ENCODE measurements at places on chromosomes 7 and 10.

DNA sequence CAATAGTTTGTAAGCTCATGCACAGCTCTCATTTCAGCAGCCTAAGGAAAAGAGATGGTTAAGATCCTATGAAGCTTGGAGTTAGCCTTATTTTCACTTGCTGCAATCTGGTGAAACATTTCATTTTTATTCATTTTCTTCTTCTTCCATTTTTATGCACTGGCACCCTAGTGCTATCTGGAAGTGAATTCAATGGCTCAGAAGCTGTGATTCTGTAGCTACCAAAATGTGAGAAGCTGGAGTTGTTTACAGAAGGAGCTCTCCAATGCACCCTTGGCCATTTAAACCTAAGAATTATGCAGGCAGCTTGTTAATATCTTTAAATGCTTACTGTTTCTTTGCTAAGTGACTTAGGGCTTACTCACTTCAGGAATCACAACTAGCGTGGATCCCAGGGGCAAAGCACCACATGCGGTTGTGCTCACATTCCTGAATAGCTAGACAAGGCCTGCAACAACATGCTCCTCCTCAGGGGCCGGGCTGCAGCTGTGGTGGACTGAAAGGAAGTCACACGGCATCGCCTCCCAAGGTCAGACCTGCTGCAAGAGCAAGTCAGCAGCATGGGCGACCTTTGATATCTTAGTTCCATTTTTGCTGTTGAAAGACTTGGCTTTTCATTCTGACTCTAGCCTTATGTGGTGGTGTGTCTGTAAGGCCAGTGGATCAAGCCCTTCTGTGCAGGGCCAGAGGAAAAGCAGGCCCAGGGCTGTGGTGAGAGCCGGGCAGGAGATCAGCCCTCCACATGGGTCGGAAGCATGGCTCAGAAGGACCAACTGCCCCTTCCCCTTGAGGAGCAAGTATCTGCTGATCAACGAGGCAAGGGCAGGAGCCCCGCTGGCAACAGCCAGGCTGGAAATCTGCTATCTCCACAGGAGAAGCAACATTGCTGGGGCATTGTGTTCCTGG is 91.9 kb upstream of the MBL2 start:
- no peak for DNase-seq

DNA sequence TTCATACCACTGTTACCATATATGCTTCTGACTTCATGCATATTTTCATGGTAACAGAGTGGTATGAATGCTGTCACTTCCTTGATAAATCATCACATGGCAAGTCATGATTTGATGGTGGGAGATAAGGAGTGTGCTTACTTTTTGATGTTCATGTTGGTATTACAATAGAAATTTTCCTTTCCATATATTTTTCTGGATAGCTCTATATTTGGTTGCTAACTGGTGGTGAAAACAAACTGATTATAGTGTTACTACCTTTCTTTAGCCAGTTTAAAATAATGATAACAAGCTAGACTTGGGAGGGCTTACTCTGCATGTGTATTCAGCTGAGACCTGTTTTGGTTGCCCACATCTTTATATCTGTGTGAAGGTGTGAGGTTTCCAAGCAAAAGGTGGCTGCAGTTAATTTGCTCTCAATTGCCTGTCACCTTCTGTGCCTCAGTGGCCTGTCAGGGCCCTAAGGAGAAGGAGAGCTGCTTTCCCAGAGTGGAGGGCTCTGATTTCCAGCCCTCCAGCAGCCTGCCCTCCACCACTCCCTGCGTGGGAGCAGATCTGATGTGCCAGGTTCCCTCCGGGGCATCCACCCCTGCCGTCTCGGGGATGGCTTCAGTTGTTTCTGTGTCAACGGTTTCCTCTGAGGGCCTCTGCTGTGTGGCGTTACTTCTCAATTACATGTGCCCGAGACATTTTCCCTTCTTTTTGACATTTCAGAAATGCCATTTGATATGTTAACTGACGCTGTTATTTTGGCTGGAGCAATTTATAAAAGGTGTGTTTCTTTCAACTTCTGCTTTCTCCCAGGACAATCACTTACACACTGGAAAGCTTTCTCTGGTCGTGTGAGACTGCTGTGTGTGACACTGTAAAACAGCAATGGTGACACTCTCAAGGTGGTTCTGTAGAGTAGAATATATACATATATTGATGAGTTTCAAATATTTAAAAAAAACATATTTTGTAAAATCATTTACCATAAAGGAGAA is 107.7 kb upstream of the KLF6 start:
- DNase-seq: no peak

DNA sequence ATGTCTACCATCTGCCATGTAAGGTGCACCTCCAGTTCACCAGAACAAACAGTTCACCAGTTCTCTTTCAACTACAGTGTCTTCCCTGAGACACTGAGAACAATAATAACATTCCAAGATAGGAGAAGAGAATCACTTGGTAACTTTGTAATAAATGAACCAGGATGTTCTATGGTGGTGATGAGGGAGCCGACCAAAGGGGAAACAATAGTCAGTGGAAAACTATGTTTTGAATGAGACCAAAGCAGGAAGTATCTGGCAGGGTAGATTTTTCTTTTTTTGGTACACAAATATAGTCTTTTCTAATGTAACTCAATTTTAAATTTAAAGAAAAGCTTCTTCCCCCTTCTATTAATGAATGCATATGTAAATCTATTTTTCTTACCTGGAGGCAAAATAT is 20.0 kb downstream of the HYAL4 start:
- DNase-seq: no peak

GRCh38 chr10:94225589-94225988 is 137.2 kb downstream of the NOC3L start:
- no peak for DNase-seq

- DNase-seq: no peak
These were observed 257.6 kb downstream of the GATA3 start for GRCh38 chr10:8312079-8312478.

DNA sequence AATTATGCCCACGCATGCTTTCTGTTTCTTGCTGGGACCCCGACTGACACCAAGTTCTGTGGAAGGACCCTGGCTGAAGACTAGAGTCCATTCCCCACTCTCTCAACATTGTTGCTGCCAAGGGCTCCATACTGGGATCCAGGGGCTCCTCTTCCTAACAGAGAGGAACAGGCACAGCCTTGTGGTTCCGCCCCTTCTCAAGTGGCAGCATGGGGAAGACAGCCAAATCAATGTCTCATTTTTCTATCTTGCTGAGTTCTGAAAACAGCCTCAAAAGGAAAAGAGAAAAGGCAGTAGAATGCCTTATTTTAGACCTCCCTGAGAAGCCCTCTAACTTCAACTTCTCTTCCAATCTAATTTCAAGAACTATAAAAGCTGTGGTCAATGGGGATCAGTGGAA is 23.7 kb upstream of the LAMB1 start:
- DNase-seq: no peak

DNA sequence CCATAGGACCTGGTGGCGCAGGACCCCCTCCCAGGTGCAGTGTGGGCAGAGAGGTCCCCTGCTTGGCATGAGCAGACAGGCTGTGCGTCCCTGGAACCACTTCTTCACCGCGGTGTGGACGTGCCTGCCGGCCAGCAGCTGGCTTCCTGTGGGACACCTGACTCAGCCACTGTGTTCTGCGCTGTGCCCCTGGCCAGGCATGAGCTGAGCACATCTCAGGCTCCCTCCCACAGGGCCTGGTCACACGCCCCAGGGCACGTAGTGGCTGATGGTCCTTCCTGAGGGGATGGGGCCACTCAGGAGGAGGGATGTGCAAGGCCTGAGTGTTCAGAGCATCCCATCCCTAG is 3.5 kb upstream of the DEPP1 start:
- DNase-seq: no peak

DNA sequence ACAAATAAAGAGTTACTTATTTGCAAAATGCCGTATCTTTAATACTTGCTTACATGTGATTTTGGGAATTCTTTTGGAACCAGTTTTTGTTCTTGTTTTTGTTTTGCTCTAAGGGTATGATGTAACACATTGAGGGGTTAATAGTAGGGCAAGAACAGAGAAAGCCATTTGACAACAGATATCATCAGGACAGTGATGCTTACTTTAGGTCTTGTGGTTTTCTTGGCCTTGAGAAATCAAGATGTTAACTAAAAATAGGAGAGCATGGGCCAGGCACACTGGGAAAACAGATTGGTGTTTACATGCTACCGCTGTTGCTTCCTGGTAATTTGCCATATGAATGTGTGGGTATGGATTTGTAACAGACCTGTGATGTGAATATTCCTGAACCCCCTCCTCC is 3.7 kb downstream of the SAMD8 start:
- DNase-seq: no peak

DNA sequence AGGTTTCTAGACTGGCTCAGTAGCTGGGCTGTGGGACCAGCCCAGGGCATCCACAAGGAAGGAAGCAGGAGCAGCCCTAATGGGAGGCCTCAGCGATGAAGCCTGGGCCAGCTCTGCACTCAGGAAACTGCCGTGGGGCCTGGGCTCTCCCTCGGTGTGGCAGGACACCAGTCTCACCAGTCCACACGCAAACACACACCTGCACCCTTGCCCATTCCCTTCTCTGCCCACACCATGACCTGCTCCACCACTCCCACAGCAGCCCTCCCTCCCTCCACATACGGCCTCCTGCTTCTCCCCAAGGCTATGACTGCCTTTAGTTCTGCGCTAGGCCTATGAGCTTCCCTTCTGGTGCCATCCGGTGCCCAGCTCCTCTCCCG is 7.1 kb downstream of the FGF8 start:
- DNase-seq: no peak

DNA sequence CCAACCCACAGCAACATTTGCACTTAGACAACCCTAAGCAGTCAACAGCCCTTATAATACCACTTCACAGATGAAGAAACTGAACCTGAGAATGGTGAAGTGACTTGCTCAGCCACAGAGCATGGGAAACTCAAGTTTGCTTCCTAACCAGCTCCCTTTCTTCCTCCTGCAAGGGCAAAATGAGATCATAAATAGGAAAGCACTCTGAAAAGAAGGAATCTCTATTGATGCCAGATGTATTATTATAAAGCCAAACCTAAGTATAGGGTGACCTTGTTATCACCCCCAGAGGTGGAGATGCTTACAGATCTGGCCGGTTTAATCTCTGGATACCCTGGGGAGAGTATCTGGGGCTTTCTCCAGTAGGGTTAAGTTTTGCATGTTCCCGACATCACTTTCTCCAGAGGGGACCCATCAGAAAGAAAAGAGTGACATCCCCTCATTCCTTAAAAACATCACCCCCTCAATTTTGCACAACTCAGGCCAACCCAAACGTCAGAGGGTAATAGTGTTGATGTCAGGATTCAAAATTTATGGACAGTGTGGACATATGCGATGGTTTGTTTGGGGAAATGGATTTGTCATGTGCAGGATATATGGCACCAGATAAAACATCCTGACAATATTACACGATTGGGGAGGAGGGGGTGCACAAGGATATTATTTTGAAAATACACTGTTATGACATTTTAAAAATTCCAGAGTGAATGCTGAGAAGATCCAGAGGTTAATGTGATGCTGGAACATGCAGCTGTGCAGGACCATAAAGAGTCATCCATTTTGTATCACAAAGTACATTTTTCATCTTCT is 24.0 kb upstream of the XPNPEP1 start:
- no peak for DNase-seq

DNA sequence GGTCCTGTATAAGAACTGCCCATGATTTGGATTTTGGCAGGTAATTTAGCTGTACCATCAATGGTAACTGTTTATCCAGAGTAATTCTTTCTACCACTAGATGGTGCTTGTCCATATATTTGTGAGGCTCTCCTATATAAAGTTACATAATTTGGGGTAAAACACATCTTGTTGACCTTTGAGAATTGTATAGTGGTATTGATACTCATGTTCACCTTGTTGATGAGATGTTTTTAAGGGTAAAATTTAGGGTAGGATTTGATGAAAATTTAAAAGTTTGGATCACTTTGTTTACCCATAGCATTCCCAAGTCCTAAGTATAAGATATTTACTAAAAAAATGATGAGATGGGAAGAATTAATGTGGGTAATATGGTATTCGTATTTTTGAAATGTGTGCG is 31.6 kb downstream of the ST7 start:
- no peak for DNase-seq

DNA sequence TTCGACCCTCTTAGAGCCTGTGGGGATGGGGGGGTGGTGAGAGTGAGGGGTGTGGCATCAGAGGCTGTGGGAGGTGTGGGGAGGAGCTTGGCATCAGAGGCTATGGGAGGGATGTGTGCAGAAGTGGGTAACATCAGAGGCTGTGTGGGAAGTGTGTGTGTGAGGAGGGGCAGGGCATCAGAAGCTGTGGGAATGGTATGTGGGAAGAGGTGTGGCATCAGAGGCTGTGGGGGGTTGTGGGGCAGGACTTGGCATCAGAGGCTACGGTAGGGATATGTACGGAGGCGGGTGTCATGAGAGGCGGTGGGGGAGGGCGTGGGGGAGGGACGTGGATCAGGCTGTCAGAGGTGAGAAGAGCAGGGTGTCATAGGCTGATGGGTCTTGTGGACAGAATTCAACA is 97.4 kb downstream of the SEC23IP start:
- no peak for DNase-seq

DNA sequence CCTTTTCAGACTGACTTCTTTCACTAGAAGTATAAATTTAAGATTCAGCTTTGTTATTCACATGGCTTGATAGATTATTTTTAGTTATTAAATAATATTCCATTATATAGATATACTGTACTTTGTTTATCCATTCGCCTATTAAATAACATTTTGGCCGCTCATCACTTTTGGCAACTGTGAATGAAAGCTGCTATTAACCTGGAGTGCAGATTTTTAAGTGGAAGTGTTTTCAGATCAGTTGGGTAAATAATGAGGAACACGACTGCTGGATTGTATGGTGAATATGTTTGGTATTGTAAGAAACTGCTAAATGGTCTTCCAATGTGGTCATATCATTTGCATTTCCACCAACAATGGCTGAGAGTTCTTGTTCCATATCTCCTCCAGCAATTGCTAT is 97.6 kb upstream of the ZNF804B start:
- no peak for DNase-seq

- peak; percentile 8 for DNase-seq
These were observed 502 bp downstream of the ZNF3 start for GRCh38 chr7:100080907-100081534.

- peak; percentile 12 for DNase-seq
These were observed 748.0 kb downstream of the CNTNAP2 start for GRCh38 chr7:146864644-146865043.

- DNase-seq: no peak
These were observed 499.9 kb upstream of the FZD8 start for GRCh38 chr10:36141856-36142560.

GRCh38 chr10:99621454-99622251 is 1.4 kb upstream of the SLC25A28 start:
- peak; percentile 71 for DNase-seq

- no peak for DNase-seq
These were observed 338.1 kb downstream of the WDR37 start for GRCh38 chr10:1394155-1394912.

- no peak for DNase-seq
These were observed 134.9 kb downstream of the MICU1 start for GRCh38 chr10:72490951-72491350.

DNA sequence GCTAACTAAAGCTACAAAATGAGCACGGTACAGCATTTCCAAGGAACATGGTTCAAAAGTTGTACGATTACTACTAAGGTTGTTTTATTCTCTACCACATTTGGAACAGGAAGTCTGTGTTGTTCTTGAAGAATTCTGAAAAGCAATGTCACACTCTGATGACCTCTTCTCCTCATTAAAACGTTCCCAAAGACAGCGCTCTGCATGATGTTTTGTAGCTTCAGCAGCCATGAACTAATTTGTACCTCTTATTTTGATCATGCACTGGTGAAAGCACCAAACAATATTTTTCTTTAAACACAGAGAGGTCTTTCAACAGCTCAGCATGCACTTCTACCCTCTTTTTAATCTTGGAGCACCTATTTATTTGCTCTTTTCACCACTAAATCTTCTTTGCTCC is 75.0 kb upstream of the TES start:
- no peak for DNase-seq

- DNase-seq: no peak
These were observed 86.4 kb upstream of the TRIL start for GRCh38 chr7:29044554-29044953.

All from NCI-H510A (cell line).